Activated CD8-positive, alpha-beta memory T cell treated with anti-CD3 and anti-CD28 coated beads, Interleukin-2, amount 50 U/mL, for 48 hours (primary cell): ENCODE measurements at places on chromosomes 1 and 21.

GRCh38 chr1:21585037-21585436 lies 75.8 kb downstream of the ALPL start:
- no peak for DNase-seq

GRCh38 chr1:116558571-116558970 lies 12.3 kb downstream of the CD58 start:
- DNase-seq, result no peak

DNA sequence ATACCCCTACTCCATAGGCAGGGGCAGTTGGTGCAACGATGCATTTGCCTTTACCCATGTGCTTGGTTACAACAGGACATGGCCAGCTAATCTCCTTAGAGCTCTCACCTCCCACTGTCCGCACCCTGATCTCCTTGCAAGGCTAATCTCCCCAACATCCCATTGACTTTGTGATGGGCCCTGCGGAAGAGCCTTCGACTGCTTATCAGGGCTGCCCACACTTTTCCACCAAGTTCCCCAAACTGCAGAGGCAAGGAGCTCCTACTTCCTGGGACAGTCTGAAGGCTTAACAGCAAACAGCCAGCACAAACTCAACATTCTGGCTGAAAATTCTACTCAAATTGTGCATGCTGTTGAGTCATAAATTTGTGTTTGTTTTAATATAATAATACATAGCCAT lies 36.0 kb downstream of the C1orf94 start:
- no peak for DNase-seq

DNA sequence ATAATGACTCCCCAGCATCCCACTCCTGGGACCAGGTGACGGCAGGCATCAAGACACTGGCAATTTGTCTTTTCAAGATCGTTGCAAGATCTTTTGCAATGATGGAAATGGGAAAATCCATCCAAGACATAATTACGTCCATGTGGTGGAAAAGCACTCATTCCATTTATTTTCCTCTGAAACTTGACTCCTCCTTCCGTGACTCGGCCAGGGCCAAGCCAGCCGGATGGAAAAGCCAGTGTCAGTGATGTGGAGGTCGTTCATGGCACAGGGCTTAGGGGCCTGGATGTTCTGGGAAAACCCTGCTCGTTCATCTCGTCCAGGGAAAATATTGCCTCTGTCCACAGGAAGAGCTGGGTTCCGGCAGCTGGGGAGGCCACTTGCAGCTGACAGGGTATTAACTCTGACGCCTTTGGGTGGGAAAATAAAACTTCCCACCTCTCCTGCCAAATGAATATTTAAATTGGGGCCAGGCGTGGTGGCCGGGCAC lies 46.2 kb downstream of the C1orf198 start:
- no peak for DNase-seq

- DNase-seq, result peak; percentile 32
These were observed 15.8 kb upstream of the ETV3L start for GRCh38 chr1:157115429-157115838.

DNA sequence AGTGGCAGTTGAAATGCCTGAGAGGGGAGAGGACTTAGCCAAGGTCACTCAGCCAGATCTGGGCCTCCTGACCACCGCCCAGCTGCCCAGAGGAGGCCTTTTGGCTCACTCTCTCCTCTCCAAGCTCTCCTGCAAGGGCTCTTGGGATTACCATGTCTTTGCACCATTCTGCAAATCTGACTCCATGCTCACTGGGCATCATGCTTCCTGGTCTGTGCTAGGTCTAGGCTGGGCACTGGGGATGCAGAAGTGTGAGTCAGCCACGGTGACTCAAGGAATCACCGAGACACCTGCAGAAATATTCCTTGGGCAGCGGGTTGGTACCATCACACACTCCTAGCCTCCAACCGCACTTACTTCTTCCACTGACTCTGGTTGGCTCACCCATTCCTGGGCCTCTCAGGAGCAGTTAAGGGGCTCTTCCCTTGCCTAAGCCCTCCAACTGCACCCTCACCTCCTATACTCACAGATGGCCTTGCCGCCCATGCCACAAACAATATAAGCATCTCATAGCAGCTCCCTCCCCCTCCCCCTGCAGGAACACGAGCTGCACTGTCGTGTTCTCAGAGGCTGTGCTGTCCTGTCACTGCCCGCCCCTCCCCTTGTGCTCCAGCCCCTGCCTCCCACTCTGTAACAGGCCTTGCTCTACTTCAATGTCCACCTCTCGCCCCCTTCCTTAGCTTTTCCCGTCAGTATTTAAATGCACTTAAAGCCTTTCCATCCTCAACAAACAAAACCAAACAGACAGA lies 34.8 kb downstream of the CDCP2 start:
- DNase-seq, result no peak

GRCh38 chr21:28282833-28283232 lies 709.8 kb downstream of the LTN1 start:
- DNase-seq, result no peak

GRCh38 chr1:162151900-162152829 lies 82.7 kb downstream of the NOS1AP start:
- DNase-seq, result no peak

- DNase-seq, result peak; percentile 20
These were observed 443.7 kb downstream of the PTPRU start for GRCh38 chr1:29679828-29680558.

GRCh38 chr1:95716550-95716949 lies 482.5 kb downstream of the RWDD3 start:
- no peak for DNase-seq

DNA sequence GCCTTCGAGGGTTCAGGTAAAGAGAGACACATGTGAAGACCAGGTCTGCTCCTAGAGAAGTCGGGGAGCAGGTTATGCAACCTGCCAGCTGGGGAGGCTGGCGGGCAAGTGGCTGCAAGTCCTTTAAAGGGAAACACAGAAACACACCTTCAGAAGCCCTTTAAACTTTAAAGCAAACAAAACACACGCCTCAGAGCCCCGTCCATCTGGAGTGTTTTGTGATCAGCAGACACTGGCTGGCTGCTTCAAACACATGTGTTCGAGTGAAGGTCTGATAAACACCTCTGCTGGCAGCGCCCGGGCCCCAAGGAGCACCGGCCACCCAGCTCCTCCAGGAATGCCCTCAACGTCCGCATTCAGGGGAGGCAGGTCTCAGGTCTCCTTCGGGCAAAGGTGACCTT lies 15.2 kb downstream of the RIPK4 start:
- no peak for DNase-seq

GRCh38 chr1:87829360-87829759 lies 500.7 kb downstream of the LMO4 start:
- DNase-seq, result no peak

DNA sequence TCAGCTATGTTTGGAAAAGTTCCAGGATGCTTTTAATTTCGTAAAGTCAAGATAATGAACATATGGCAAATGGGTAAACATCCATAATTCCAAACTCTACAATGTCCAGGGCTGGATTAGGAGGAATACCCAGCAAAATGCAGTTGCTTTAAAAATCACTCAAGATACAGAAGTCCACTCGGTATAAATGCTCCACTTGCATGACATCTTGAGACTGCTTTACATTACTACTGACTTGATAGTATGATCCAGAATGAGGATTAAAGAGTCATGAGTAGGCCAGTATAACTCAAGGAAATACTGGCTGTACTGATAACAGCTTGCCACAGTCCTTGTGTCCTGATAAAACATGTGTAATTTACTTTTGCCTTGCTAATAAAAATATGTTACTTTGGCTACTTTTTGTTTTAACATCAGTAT lies 58.3 kb upstream of the ANGPTL3 start:
- no peak for DNase-seq

DNA sequence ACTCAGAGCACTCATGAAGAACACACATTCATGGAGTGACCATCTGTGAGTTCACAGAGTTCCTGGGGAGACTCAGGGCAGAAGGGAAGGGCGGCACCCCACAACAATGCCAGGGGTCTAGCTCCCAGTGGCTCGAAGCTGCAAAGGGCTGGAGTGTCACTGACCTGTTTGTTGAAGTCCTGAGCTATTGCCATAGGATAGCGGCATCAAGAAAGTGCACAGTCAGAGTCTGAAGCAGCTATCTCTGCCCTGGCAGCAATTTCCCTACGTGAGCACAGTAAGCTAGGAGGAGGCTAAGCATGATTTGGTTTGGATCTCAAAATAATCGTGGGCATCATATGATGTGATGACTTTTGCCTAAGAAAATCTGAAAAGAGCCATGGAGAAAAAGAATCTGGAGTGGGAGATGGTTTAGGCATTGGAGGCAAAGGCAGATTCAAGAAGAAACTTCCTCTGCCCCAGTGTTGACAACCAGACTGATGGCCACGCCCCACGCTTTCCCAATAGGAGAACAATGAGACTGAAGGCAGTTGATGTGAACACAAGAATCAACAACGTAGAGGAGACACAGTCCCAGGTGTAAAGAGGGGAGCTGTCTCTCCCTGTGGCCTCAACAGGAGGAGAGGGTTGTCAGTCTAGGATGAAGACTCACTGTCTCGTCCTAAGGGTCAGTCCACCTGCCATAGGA lies 100.0 kb upstream of the SLC25A33 start:
- no peak for DNase-seq

DNA sequence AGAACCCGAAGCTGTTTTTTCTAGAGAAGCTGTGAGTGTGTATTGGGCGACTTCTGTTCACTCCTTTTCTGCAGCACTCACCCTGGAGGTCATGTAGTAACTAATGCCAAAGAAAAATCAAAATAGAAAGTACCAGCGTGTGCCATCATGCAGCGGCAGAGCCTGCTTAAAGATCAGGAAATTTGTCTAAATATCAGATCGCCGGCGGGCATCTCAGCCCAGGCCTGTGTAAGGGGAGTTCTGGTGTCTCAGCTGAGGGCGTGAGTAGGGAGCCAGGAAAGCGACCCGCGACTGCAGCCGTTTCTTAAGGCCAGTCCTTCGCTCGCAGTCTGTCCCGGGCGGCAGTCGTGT lies 768 bp downstream of the EDARADD start:
- no peak for DNase-seq

- DNase-seq, result no peak
These were observed 142.4 kb downstream of the APP start for GRCh38 chr21:26028183-26028582.

- no peak for DNase-seq
These were observed 15.0 kb upstream of the FAM131C start for GRCh38 chr1:16088351-16088911.

GRCh38 chr1:233951804-233952203 lies 47.3 kb downstream of the SLC35F3 start:
- DNase-seq, result no peak

GRCh38 chr1:21672478-21673276 lies 3.5 kb upstream of the RAP1GAP start:
- DNase-seq, result peak; percentile 40

- DNase-seq, result no peak
These were observed 3.6 kb downstream of the KCNQ4 start for GRCh38 chr1:40786995-40787705.

DNA sequence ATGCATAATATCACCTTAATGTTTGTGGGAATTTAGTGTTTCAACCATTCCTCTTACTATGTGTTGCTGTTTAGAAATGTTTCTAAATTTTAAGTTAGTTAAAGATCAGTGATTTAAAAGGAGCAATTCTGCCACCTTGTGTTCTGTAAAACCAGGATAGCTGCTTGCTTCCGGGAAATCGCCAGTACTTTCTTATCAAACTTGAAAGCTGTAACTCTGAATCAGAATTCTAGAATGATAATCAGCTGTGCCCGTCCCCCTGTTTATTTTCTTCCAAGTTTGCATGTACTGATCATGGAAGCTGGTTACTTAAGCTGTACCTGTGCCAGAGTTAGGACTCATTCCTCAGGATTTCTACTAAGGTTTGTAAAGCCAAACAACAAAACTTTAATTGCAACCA lies 656.4 kb downstream of the LTN1 start:
- DNase-seq, result no peak
